Activated CD8-positive, alpha-beta T cell treated with anti-CD3 and anti-CD28 coated beads, Interleukin-2, amount 10 ng/mL, durations not matched to agents 7 days and 5 days (primary cell): ENCODE measurements at places on chromosomes 1 and 21. TPM values are rescaled to one million over a fixed set of nuclear protein-coding genes. Genes with fewer than 3 reads are reported as not detected.
A peak's percentile ranks its signal among the peaks of the same experiment; 100 is the strongest.

- H3K27ac ChIP-seq: no peak overlapping the region
- no peaks in the 10 kb centered on the region for H3K27me3 ChIP-seq
- no peaks in the 10 kb centered on the region for H3K4me1 ChIP-seq
- no peak overlapping the region for H3K4me3 ChIP-seq
These were observed 136.1 kb downstream of the KIF26B start for GRCh38 chr1:245290836-245291235.

DNA sequence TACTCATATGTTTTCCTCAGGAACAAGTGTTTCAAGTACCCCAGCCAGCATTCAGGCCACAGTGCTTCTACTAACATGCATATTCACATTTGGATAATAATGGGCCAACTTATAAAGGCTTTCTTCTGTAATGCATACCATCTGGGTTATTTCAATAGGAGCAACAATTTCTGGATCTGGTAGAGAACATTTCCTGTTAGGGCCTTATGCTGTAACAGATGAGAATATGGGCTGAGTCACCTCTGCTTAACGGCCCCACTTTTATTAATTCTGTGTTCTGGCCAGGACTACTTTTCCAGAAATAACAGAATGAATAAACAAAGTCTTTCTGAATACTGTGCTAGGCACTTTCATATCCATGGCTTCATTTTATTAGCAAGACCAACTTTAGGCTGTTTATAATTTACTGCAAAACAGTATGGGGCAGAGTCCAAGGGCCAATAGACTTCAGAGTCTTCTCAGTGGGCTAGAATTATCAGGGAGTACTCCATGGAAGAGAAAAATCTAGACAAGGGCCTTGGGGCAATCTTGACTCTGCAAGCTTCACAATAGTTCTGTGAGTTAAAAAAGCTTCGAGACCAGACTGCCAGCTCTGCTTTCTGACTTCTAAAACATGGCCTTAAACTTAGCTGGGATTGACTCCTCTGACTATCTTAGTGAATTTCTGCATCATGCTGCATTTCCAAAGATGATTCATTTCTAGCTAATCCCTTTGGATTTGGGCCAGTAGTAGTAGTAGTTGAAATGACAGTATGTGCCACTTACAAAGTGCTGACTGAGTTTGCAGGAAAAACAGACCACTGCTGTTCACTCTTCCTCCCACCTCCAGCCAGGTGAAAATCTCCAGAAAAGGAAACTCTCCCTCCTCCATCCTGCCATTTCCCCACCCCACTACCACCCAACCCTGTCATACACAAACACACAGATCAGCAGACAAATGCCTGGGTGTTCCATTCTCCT lies 8.2 kb upstream of the SSX2IP start:
- peaks cover 7% of the 10 kb centered on the region for H3K27me3 ChIP-seq
- H3K27ac ChIP-seq: no peak overlapping the region
- peaks cover 4% of the 10 kb centered on the region for H3K36me3 ChIP-seq

GRCh38 chr1:28540651-28541050 lies 12.2 kb upstream of the TRNAU1AP start:
- H3K27me3 ChIP-seq: no peaks in the 10 kb centered on the region
- no peak overlapping the region for H3K27ac ChIP-seq
- peaks cover 23% of the 10 kb centered on the region for H3K36me3 ChIP-seq
- DNase-seq: no peak
- H3K4me3 ChIP-seq: no peak overlapping the region

DNA sequence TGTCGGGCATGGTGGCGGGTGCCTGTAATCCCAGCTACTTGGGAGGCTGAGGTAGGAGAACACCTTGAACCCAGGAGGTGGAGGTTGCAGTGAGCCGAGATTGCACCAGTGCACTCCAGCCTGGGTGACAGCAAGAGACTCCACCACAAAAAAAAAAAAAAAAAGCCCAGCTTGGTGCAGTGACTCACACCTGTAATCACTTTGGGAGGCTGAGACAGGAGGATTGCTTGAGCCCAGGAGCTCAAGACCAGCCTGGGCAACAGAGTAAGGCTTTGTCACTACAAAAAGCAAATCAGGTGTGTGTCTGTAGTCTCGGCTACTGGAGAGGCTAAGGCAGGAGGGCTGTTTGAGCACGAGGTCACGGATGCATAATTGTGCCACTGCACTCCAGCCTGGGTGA lies 5.0 kb upstream of the H6PD start:
- H3K27me3 ChIP-seq: peaks cover 11% of the 10 kb centered on the region
- H3K27ac ChIP-seq: no peak overlapping the region
- no peak for DNase-seq

DNA sequence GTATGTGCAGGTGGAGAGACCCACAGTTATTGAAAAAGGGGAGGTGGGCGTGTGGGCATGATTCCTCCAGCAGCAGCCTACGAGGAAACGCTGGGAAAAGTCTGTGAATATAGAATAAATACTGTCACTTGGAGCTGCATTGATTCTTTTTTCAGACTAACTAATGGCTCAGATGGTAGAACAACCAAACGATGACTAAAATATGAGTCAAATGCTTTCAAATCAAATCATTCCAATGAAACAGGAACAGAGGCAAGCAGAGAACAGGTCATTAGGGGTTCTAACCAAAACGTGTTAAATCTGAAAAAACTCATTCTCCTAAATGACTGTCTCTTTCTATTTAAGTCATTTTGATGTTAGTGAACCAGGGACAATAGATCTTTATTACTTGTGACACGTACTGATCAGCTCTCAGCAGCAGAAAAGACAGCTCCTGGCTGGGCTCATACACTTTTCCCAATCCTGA lies 35.1 kb upstream of the SEC16B start:
- H3K4me1 ChIP-seq: no peaks in the 10 kb centered on the region
- no peak for DNase-seq
- H3K27me3 ChIP-seq: no peaks in the 10 kb centered on the region
- no peaks in the 10 kb centered on the region for H3K36me3 ChIP-seq
- H3K4me3 ChIP-seq: no peak overlapping the region

The SPATA46 gene
- not detected for total RNA-seq

The FNDC5 gene
- total RNA-seq: not detected

The DNALI1 gene
- not detected for total RNA-seq

- H3K27ac ChIP-seq: no peak overlapping the region
- no peaks in the 10 kb centered on the region for H3K4me1 ChIP-seq
- H3K27me3 ChIP-seq: no peaks in the 10 kb centered on the region
These were observed 54.2 kb downstream of the RGL1 start for GRCh38 chr1:183859119-183859518.

DNA sequence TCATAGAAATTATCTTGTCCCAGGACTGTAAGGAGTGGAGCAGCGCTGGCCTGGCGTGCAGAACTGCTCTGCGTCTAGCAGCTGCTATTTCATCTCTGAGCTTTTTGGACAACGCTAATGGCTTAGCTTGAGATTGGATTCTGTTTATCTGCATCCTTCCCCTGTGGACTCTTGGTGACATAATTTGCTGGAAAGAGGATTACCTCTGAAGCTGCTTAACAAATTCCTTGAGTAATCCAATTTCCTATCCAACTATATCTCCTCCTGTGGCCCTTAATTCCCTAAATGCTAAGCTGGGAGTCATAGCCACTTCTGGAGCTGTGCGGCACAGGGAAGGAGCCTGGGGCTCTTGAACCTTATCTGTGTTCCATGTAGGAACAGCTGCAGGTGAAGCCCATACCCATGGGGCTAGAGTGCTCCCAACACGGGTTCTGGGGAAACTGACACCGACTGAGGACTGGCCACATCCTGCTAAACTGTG lies 43.2 kb downstream of the IL6R start:
- peaks cover 27% of the 10 kb centered on the region for H3K4me1 ChIP-seq
- H3K4me3 ChIP-seq: no peak overlapping the region
- H3K27me3 ChIP-seq: peaks cover 30% of the 10 kb centered on the region
- H3K27ac ChIP-seq: no peak overlapping the region

The CNKSR1 gene
- 2.2 TPM for total RNA-seq

DNA sequence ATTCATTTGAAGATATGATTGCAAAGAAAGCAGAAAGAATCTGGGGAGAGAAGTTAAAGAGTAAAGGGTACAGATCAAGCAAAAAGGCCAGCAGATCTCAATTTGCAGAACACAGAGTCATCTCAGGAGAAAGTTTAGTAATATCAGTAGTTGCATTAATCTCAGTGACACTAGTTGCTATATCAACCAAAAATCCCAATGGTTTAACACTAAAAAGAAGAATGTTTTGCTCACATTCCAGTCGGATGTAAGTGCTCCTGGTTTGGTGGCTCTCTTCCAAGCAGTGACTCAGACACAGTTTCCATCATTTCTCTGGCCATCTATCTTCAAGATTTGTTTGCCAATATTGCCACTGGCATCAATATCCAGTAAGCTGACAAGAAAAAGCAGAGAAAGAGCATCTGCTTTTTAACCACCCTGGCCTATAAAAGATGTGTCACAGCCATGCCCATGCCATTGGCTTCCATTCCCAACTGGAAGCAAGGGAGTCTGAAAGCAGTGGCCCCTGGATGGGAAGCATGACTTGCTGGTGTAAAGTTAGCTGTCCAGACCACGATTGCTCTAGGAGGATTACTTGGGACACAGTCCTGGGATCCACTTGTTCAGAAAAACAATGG lies 45.5 kb upstream of the AIM2 start:
- H3K36me3 ChIP-seq: no peaks in the 10 kb centered on the region
- no peak overlapping the region for H3K27ac ChIP-seq
- no peaks in the 10 kb centered on the region for H3K4me1 ChIP-seq

The RBP7 gene
- total RNA-seq: not detected

GRCh38 chr1:225973158-225973557 lies 26.0 kb downstream of the SDE2 start:
- H3K4me1 ChIP-seq: peaks cover 12% of the 10 kb centered on the region
- no peaks in the 10 kb centered on the region for H3K27me3 ChIP-seq
- no peak for DNase-seq
- no peak overlapping the region for H3K4me3 ChIP-seq
- H3K36me3 ChIP-seq: peaks cover 6% of the 10 kb centered on the region

- no peaks in the 10 kb centered on the region for H3K27me3 ChIP-seq
- H3K4me3 ChIP-seq: no peak overlapping the region
- H3K36me3 ChIP-seq: no peaks in the 10 kb centered on the region
- DNase-seq: no peak
- no peaks in the 10 kb centered on the region for H3K4me1 ChIP-seq
These were observed 395.5 kb upstream of the PKN2 start for GRCh38 chr1:88288571-88288970.

The KPRP gene
- not detected for total RNA-seq

DNA sequence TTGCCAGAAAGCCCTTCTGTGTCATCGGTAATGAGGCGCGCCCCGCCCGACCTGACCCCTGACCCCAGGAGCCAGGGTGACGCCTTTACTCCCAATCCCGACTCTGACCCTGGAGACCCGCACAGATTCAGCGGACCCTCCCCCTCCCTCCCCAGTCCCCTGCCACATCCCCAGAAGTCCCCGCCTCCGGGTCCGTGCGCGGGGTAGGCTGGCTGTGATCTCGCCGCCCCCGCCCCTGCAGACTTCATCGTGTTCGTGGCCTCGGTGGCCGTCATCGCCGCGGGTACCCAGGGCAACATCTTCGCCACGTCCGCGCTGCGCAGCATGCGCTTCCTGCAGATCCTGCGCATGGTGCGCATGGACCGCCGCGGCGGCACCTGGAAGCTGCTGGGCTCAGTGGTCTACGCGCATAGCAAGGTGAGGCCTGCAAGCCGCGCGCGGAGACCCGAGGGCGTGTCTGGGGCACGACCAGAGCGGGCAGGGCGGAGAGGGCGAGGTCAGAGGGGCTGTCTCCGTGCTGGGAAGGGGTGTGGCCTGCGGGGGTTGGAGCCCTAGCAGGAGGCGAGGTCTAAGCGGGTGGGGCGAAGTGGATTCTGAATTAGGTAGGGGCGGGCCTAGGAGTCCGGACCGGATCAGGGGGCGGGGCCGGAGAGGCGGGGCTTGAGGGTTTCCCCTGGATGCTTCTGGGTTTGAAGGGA lies 34.8 kb downstream of the KCNQ4 start:
- H3K4me3 ChIP-seq: peak overlapping the region; percentile 69
- peak overlapping the region; percentile 83 for H3K27ac ChIP-seq

The ZBTB37 gene
- 9.2 TPM for total RNA-seq

The CD1C gene
- not detected for total RNA-seq

DNA sequence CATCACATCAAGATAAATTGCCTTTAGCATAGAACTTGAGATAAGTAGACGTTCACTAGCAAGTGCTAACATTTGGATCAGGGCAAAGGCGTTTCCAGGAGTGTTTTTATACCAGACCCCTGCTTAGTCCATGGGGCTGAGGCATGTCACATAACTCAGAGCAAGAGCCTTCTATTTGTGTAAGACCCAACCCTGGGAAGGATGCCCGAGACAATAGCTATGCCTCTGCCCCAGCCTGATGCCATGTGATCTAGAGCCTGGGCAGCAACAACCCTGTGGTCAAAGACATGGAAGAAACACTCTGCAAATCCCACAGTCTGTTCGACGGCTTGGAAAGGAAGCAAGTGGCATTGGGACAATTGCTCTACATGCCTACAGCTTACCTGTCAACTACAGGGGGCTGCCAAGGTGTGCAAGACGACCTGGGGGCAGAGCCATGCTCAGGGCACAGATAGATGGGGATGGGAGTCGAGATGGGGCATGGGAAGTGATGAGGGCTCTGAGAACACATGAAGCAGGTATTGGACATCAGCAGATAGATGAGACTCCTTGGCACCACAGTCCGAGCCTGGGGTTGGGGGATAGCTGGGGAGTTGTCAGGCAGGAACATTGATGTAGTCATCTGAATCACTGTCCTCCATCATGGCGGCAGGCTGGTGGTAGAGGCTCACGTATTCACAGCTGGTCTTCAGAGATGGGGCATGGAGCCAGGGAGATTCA lies 7.3 kb downstream of the IL24 start:
- H3K27ac ChIP-seq: peak overlapping the region; percentile 26
- DNase-seq: no peak
- peaks cover 48% of the 10 kb centered on the region for H3K36me3 ChIP-seq
- H3K4me1 ChIP-seq: peaks cover 38% of the 10 kb centered on the region
- no peaks in the 10 kb centered on the region for H3K27me3 ChIP-seq

DNA sequence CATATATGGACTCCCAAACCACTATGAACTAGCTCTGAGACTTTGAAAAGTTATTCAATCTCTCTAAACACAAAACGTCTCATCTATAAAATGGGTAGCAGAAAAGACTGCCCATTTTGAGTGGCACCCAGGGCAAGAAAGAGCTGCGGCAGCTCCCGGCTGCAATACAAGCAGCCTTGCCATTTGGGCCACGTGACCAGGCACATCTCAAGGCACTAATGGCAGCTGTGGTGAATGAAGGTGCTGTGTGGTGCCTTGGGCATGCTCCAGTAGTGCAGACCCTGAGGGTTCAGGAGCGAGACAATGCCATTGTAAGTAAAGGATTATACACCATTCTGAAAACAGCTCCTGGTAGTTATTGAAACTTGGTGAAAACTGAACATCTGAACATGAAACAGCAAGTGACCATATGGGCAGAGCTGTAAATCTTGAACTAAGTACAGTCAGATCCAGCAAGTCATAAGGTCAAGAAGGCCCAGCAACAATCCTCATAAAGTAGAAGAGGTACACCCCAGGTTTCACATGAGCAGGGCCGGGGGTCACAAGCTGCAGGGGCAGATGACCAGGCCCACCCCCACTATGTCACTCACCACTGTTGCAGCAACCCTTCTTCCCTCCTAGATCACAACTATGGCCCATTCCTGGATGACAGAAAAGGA lies 39.4 kb upstream of the HIVEP3 start:
- no peaks in the 10 kb centered on the region for H3K27me3 ChIP-seq
- no peak overlapping the region for H3K4me3 ChIP-seq
- peaks cover 11% of the 10 kb centered on the region for H3K4me1 ChIP-seq
- H3K27ac ChIP-seq: no peak overlapping the region
- no peak for DNase-seq
- H3K36me3 ChIP-seq: no peaks in the 10 kb centered on the region

The KCNQ4 gene
- 0.73 TPM for total RNA-seq
